H9 (cell line): ENCODE measurements at places on chromosomes 2 and 18. TPM values are rescaled to one million over a fixed set of nuclear protein-coding genes. Genes with fewer than 3 reads are reported as not detected.

GRCh38 chr18:62612776-62613175 lies 90.0 kb downstream of the ZCCHC2 start:
- DNase-seq: no peak

RGPD8 gene
- total RNA-seq: 6.6 and 8.1 TPM in 2 replicates

NOL4 gene
- total RNA-seq: 0.74 and 0.81 TPM in 2 replicates

SKA1 gene
- total RNA-seq: 20.2 and 20.6 TPM in 2 replicates

MARS2 gene
- 20.9 and 21.0 TPM in 2 replicates for total RNA-seq
